ENCODE measurements at places on chromosomes 6 and 20. TPM values are rescaled to one million over a fixed set of nuclear protein-coding genes. Genes with fewer than 3 reads are reported as not detected.
A peak's percentile ranks its signal among the peaks of the same experiment; 100 is the strongest.

LRRC1 gene
- polyA plus RNA-seq: 2.5 TPM

PBOV1 gene
- not detected for polyA plus RNA-seq

PDE10A gene
- polyA plus RNA-seq: 17.7 TPM

C6orf15 gene
- not detected for polyA plus RNA-seq

SLA2 gene
- 0.14 TPM for polyA plus RNA-seq

LTV1 gene
- 28.9 TPM for polyA plus RNA-seq

CRYBG1 gene
- 1.0 TPM for polyA plus RNA-seq

MOG gene
- 0.19 TPM for polyA plus RNA-seq

SLCO4A1 gene
- polyA plus RNA-seq: 24.4 TPM

ABCF1 gene
- 28.0 TPM for polyA plus RNA-seq

BANF2 gene
- polyA plus RNA-seq: not detected

OR2J1 gene
- not detected for polyA plus RNA-seq

DNA sequence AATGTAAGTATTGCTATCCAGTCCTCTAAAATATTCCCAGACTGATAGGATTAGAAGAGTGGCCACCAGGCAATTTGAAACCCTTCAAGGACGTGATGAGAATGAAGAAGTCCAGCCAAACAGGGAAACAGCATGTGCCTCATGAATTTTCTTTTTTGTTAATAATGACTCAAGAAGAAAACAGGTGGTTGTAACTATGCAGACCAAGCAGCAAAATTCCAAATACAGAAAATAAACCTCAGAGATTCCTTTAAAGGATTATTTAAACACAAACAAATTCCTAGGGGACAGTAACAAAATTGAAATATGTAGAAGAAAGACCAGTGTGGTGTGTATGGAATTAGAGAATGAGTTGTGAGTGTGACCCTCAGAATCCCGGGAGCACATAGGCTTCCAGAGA is 239.2 kb downstream of the KCNQ5 start:
- no peak for DNase-seq

DNA sequence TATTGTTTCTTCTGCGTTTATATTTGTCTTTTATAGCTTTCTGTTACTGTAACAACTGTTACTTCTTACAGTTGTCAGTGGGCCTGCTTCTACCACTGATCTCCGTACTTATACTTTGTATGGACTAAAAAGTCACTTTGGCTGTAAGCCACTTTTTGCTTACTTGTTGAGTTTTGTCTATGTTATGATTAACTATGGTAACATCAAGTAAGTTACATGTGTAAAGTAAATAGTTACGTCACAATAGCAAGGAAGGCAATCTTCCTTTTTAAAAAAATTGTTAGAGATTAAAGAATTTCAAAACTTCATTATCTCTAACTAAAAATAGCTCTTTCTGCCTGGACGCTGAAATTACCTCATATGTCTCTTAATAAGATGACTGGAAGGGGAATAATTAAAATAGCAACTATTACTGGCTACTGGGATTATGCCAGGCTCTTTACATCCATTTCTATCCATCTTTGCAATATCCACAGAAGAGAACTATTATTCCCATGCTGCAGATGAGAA is 10.9 kb downstream of the TFB1M start:
- DNase-seq: no peak

- DNase-seq: no peak
Measured at GRCh38 chr6:135909737-135910387, 58.4 kb downstream of the PDE7B start.

GRCh38 chr20:38893056-38893564 is 33.1 kb upstream of the FAM83D start:
- no peak for DNase-seq

GRCh38 chr6:107642095-107642860 is 152.4 kb downstream of the SOBP start:
- DNase-seq: no peak

DNA sequence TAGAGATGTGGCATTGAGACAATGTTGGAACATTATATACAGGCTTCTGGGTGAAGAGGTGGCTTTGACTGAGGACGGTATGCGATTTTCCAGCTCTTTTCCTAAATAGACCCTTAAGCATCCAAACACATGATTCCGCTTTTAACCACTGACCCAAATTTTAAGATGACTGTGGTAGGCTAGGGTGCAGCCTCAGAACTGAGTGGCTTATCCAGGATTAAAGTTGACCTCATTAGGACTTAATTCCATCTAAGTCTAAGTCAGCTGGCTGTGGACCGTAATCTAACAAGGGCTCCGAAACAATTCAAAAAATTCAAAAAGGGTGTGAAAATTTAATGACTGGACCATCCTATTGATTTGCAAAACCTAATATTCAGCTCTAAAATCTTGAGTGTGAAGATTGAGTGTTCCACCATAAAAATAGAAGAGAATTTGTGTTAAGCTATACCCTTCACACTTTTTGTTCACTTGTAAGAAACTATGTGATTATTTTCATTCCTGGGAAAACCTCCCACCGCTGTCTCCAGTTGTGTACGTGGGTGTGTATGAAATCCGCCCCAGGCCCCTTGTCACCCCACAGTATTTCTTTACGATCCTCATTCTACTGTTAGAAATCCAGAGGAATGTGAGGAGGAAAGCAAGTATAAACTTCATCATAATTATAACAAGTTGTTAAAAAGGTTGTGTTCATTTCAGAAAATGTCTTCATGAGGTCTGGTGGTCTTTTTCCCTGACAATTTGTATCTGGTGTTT is 2.7 kb downstream of the PCMTD2 start:
- DNase-seq: no peak

DNA sequence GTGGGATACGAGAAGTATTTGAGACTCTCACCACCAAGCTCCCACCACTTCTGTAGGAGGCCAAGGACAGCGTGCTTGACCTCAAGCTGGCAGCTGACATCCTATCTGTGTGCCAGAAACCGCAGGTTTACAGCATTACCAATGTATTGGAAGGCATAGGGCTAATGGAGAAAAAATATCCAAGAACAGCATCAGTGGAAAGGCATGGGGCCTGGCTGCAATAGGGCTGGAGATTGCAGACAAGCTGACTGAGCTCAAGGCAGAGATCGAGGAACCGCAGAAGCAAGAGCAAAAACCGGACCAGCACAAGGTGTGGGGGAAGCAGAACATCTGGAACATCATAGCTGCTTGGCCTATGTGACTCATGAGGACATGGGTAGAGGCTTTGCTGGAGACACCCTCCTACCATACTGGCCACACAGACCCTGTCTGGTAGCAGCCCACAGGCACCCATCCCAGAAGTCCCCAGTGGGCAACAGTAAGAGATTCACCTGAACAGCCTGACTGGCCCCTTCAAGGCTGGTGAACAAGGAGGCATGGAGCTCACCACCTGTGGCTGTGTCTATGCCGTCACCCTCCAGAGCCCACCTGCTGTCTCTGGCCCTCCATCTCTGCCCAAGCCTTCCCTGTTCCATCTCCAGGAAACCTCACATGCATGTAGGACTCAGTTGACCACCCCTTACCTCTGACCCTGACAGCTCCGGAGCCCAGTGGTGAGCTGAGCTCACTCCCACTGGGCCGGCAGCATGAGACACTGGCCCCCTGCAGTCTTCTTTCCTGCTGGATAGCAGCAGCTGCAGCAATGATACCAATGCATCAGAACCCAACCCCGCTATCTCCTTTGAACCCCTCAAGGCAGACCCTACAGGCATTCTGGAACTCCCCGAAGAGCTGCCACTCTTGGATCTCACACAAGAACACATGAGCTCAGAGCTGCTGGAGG is 171.1 kb downstream of the KIF6 start:
- peak; percentile 25 for DNase-seq

- DNase-seq: no peak
Measured at GRCh38 chr6:40893021-40893420, 146.0 kb downstream of the UNC5CL start.

- DNase-seq: no peak
Measured at GRCh38 chr6:90544081-90544480, 42.8 kb downstream of the MAP3K7 start.

GRCh38 chr6:158564243-158565121 is 4.6 kb downstream of the TMEM181 start:
- no peak for DNase-seq

DNA sequence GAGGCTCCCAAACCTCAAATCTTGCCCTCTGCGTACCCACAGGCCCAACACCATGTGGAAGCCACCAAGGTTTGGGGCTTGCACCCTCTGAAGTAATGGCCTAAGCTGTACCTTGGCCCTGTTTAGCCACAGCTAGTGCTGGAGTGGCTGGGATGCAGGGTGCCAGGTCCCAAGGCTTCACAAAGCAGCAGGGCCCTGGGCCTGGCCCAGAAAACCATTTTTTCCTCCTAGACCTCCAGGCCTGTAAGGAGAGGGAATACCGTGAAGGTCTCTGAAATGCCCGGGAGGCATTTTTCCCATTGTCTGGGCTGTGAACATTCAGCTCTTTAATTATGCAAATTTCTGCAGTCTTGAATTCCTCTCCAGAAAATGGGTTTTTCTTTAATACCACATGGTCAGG is 223.7 kb upstream of the CCN2 start:
- no peak for DNase-seq

DNA sequence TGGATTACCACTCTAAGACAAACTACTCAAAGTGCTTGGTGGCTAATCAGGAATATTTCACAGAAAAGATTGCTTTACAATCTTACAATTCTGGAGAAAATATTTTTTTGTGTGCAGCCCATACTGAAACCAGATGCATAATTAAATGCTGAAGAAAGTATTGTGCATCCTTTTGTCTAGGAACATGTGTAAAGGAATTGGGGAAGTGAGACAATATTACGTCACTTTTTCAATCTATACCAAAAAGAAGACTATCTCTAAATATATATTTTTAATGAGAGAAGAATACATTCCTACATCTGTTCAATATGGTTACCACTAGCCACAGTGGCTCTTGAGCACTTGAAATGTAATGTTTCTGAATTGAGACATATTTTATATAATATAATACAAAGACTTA is 992.5 kb upstream of the ADGRB3 start:
- DNase-seq: no peak

- no peak for DNase-seq
Measured at GRCh38 chr6:45371924-45372573, 5.7 kb downstream of the SUPT3H start.

DNA sequence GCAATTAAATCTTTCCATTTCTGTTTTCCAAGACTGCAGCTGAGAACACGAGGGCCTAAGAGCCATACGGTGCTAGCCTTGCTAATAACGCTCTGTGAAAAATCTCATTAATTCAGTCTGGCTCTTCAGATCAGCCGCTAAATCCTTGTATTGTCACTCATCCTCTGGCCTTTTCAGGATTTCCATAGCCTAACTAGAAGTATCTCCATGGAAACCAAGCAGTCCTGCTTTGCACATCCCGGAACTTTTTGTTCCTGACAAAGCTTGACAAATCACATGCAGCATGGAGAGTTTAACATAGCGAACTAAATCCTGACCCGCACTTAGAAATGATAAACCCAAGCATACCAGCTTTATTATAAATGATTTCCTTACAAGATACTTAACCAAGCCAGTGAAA is 383.7 kb downstream of the CD83 start:
- no peak for DNase-seq

DNA sequence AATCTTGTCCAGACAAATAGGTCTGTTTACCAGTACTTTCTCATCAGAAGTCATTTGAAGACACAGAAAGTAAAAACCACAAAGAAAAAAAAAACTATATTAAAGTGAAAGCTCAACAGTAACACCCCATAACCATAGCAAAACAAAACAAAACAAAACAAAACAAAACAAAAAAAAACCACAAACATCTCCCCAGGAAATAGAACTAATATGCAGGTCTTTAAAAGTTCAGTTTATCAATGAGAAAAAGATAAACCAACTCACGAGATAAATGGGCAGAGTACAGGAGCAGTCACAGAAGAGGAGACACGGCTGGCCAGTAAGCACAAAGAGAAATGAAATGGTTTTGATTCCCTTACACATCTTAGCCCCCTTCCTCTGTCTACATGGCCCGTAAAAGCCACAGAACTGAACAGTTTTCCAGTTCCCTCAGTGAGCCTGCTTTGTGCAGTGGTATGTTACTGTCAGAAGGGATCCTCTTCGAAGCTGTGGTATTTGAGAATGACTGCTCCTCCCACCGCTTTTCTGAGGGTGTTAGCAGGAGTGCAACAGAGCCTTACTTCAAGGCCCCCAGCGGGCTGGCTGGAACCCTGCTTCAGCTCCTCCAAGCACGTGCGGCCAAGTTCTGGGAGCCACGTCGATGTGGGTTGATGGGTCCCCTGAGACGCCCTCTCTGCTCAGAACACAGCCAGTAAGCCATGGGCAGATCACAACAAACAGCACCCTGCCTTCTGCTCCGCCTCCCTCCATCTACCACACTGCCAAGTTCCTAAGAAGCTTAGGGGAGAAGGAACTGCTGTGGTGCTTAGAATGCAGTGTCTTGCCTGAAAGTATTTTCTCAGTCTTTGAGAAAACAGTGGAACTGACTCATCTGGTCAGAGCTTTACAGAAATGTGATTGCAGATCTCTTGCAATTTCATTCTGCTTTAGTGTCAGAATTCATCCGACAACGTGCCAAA is 14.0 kb downstream of the UST start:
- DNase-seq: peak; percentile 79

GRCh38 chr6:6225885-6226529 is 94.5 kb downstream of the F13A1 start:
- DNase-seq: no peak

- DNase-seq: no peak
Measured at GRCh38 chr20:56445540-56445939, 22.9 kb upstream of the RTF2 start.

DNA sequence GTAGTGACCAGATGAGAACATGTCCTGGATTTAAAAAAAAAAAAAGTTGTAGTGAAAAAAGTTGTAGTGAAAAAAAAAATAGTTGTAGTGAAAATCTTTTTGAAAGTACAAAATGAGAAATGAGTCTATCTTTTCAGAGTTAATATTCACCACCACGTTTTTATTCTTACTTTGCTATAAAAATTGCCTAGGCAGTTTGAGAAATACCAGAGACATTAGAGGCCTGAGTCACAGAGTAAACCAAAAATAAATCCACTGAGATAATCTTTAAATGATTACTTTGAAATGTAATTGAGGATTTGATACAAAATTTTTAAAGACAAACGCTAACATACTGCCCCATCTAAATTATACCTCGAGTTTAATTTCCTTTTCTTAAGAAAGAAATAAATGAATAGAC is 101.2 kb upstream of the TIAM2 start:
- DNase-seq: no peak

DNA sequence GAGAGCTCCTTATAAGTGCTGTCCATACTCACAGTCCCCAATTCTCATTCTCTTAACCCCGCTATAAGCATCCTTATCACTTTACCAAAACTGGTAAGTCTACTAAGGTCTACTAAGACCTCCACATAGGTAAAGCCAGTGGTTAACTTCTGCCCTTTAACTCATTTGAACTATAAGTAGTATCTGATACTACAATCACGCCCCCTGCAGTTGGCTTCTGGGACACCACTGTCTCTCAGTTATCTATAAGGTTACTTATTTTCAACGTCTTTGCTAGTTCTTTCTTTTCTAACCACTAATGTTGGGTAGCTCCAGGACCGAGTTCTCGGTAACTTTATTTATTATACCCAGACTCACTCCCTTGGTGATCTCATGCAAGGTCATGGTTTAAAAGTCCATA is 142.6 kb downstream of the ARHGAP18 start:
- no peak for DNase-seq

- DNase-seq: no peak
Measured at GRCh38 chr6:14537030-14537429, 419.5 kb downstream of the CD83 start.

- no peak for DNase-seq
Measured at GRCh38 chr20:41559658-41560057, 58.5 kb downstream of the CHD6 start.

GRCh38 chr6:66128243-66128642 is 421.2 kb upstream of the EYS start:
- no peak for DNase-seq

Measured in heart left ventricle (tissue), 16 donors.